ENCODE measurements at places on chromosomes 11 and 22. TPM values are rescaled to one million over a fixed set of nuclear protein-coding genes. Genes with fewer than 3 reads are reported as not detected.

Gene OR6T1
- polyA plus RNA-seq: not detected

Gene C11orf16
- polyA plus RNA-seq: not detected

Gene PLET1
- not detected for polyA plus RNA-seq

Gene ADM
- 45.1 TPM for polyA plus RNA-seq

Gene RAG2
- polyA plus RNA-seq: not detected

Gene MUC5AC
- not detected for polyA plus RNA-seq

Gene PKP3
- 0.10 TPM for polyA plus RNA-seq

Gene OR5B21
- not detected for polyA plus RNA-seq

Gene ANO1
- 2.2 TPM for polyA plus RNA-seq

- DNase-seq: no peak
These were observed 673.3 kb downstream of the CNTN5 start for GRCh38 chr11:99693941-99694492.

DNA sequence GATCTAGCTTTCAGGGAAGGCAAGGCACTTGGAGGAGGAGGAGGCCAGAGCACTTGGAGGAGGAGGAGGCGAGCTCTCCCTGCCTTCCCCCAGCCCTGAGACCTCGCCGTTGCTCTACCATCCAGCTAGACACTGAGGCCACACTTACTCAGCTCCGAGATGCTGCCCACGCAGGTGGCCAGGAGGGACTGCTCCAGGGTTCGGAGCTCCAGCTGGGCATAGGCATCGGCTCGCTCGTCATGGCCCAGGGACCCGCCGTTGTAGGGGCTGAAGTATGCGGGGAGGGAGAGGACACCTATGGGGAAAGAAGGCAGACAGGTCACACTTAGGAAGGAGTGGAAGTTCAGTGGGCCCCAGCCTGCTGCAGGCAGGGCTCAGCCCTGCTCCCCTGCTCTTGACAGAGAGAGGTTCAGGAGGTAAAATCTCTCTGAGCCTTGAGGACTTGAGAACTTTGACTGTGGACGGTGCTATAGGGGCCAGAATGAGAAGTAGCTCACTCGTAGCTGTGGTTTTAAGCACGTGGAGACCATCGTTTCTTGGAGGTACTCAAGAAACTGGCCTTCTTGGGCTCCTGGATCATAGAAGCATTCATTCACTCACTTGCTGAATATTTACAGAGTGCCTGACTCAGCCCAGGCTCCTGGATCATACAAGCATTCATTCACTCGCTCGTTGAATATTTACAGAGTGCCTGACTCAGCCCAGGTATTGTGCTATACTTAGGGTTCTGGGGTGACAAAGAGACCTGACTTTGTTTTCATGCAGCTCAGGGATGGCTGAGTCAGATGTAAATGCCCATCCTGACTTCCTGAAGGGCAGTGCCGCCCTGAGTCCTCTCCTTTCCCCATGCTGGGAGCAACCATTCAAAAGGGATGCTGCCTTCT, 99.2 kb downstream of the NAT10 start:
- no peak for DNase-seq

GRCh38 chr22:27994481-27995331, 75.7 kb upstream of the PITPNB start:
- DNase-seq: no peak

- no peak for DNase-seq
These were observed 223.5 kb upstream of the NTM start for GRCh38 chr11:131146827-131147490.

DNA sequence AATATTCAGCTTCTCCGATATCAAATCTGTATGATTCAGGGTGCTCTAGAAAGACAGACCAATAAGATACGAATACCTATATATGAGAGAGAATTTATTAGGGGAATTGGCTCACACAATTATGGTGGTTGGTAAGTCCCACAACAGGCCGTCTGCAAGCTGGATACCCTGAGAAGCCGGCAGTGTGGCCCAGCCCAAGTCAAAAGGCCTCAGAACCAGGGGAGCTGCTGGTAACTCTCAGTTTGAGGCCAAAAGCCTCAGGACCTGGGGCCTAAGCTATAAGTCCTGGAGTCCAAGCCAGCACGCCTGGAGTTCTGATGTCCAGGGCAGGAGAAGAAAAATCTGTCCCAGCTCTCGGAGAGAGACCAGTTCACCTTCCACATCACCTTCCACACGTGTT, 318.7 kb downstream of the BRD1 start:
- DNase-seq: no peak

DNA sequence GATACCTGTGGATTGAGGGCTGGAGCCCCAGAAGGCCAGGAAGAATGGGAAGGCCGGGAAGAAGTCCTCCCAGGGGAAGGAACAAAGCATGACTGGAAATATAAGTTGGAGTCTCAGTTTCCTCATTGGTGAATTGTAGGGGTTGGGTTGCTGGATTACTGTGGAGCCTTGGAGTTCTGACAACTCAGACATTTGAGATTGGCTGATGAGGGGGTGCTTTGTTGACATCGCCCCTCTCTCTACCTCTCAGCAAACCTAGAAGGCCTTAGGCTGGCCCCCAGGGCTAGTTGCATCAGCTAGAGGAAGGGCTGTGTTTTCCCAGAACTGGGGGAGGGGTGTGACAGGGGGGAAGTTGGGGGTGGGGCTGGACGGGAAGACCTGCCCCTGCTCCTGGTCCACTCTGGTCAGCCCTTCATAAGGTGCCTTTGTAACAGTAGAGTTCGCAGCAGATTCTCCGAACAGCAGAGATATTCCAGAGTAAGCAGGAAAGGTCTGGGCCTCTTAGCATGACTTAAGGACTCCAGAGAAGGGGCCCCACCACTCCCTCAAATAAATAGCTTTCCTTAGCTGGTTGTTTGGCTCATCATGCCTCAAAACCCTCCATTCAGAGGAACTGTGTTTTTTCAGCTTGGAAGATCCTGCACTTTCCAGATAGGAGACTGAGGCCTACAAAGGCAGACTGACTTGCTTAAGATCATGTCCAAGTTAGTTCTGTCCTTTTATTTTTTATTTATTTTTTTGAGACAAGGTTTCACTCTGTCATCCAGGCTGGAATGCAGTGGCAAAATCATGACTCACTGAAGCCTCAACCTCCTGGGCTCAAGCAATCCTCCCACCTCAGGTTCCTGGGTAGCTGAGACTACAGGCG, 12.5 kb upstream of the THRSP start:
- no peak for DNase-seq

DNA sequence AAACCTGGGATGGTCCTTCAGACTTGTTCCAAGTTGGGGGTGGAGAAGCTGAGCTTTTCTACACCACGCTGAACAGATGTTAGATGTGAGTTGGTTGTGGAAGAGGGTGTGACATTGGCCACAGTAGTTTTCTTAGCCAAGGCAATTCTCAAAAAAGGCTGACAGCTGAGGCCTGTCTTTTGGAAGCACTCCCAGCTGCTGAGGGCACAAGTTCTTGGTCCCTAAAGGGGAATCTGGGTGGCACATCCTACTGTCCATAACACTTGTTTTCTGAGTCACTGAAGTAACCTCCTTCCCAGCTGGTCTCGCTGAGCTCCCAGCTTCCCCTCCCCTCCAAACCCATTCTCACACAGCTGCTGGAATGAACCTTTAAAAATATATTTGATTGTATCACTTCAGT, 375.7 kb upstream of the KIRREL3 start:
- DNase-seq: no peak

- DNase-seq: no peak
These were observed 71.1 kb downstream of the PRCP start for GRCh38 chr11:82829101-82829500.

- DNase-seq: peak; percentile 73
These were observed 103.3 kb upstream of the AKIP1 start for GRCh38 chr11:8807544-8808225.

DNA sequence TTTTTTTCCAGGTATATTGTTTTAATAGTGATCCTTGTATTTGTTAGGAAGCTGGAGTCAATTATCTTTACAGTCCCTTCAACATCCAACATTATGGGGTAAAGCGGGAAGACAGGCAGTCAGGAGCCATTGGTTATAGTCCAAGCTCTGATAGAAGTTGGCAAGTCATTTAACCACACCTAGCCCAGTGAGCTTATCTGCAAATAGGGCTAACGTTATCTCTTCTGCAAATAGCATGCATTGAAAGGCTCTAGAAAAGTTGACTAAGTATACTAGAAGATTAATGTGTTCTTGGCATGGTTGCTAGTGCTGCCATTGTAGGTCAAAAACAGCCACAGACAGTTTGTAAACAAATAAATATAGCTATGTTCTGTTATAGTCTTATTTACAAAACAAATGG, 520.7 kb downstream of the OPCML start:
- no peak for DNase-seq

DNA sequence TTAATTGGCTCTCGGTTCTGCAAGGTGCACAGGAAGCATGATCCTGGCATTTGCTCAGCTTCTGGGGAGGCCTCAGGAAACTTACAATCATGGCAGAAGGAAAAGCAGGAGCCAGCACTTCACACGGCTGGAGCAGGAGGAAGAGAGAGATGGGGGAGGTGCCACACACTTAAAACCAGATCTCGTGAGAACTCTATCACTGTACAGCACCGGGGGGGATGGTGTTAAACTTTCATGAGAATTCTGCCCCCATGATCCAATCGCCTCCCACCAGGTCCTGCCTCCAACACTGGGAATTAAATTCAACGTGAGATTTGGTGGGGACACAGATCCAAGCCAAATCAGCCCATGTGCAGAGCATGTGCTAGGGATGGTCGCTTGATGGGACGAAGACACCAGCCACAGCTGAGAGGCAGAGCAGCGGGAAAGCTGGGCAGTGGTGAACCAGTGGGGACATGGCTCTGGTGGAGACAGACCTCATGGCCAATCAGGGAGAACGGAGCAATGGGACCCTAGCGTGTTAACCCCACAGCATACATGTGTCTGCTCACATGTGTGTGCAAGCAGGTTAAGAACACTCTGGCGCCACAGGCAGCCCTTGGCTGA, 6.2 kb downstream of the TANGO2 start:
- DNase-seq: peak; percentile 19

Data from psoas muscle (tissue), 8 donors.